Stimulated activated CD4-positive, alpha-beta T cell treated with anti-CD3 and anti-CD28 coated beads, Interleukin-1b, Interleukin-23, amount 100 ng/mL, for 1 hour (primary cell): ENCODE measurements at places on chromosomes 6 and 20.

DNA sequence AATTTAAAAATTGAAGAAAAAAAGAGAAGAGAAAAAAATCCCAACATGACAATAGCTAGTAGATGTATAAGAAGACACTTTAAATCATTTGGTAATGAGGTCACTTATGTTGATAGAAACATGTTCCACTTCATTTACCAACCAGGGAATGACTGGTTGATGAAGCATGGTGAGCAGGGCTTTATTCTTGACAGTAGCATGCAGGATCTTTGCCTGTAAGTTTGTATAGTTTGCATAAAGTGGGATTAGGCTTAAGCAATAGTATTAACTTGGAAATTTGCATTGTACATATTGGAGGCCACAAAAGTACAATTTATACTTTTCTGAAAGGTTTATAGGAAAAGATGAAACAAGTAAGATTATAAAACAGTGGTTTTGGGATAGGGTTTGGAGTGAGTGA, 67.0 kb downstream of the NOX3 start:
- DNase-seq, result no peak

DNA sequence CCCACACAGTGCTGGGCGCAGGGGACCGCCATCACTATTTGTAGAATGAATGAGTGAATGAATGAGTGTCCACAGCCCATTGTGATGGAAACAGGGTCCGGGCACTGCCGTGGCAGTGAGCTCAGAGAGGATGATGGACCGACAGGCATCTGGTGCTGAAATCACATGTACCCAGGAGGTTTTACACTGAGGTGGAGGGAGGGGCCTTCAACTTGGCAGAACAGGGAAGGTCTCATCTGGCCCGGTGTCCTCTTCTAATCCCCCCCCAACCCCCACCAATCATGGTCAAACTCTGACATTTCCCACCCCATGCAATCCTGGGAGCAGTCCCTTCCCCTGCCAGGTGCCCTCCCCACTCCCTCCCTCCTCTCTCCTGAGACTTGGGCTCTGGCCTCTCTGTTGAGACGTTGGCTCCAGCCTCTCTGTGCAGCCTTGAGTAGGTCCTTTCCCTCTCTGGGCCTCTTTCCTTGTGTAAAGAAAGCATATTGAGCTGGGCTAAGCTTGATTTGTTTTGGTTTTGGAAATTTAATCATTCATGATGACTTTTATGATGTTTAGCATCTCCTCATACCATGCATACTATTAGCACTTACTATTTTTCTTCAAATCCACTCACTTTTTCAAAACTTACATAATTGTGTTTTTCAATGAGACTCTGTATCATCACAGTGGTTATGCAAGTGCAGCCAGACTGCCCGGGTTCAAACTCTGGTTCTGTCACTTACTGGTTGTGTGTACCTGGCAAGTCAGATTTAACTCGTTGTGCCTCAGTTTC, 10.8 kb downstream of the KIAA1755 start:
- no peak for DNase-seq

GRCh38 chr20:34037767-34038166, 44.1 kb downstream of the RALY start:
- DNase-seq, result no peak

DNA sequence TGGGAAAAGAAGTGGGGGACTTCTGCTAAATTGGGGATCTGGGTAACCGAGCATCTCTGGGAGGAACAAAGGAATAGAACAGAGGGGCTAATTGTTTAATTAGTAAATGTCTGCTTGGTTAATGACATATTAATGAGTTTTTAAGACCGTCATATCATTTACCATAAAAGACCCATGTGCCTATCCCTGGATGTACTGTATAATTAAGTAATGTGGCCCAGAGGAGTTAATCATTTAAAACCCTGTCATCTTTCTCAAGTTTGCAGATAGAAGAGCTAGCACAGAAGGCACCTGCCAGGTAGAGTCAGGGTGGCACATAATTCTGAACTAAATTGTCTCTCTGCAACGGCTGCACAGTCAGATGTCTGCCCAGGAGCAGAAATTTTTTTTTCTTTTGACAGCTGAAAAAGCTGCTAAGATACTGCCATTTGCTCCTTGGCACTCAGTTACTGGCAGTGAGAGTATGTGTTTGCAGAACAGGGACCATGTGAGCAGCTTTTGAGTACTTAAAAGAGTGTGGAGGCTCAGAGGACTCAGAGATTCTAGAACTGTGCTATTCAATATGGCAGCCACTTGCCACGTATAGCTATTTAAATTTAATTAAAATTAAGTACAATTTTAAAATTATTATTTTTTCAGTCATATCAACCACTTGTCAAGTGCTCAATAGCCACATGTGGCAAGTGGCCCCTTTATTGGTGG, 202.7 kb upstream of the SLC35B3 start:
- no peak for DNase-seq

- DNase-seq, result no peak
Measured at GRCh38 chr20:14491436-14491835, 154.0 kb upstream of the FLRT3 start.

DNA sequence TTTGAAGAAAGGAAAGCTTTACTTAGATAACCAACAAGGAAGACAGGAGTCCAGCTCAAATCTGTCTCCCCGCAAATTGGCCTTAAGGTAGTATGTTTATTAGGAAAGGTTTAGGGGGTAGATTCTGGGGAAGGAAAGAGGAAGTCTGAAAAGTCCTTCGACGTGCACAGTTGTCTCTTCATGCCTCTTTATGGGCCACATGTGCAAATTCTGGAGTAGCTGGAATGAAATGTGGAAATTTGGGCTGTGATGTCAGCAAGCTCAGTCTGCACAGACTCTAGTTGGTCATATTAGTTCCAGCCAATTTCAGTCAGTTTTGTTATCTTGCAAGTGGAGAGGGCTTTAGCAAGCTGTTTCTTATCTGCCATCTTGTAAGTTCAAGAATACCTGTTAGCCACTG, 50.1 kb downstream of the NUP153 start:
- DNase-seq, result no peak

- no peak for DNase-seq
Measured at GRCh38 chr6:151747896-151748295, 59.6 kb upstream of the ESR1 start.

- DNase-seq, result no peak
Measured at GRCh38 chr6:148247386-148248063, 95.1 kb upstream of the SASH1 start.

GRCh38 chr6:34990971-34991560, 102.0 kb downstream of the ANKS1A start:
- no peak for DNase-seq

DNA sequence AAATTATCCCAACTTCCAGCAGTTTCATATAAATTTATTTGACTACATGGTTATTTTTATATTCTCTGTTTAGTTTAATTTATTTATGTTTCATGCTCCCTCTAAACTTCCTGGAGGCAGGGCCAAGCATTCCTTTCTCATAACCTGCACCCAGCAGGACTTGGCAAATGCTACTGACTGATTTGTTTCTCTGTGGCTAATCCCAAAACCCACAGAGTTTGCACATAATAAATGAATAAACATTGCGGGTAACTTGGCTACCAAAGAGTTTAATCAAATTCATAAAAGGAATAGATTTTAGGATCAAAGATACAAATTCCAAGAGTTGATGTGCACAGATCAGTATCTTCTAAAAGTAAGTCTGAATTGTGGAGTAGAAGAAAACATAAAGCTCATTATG, 239.5 kb downstream of the SLC35F1 start:
- DNase-seq, result no peak

DNA sequence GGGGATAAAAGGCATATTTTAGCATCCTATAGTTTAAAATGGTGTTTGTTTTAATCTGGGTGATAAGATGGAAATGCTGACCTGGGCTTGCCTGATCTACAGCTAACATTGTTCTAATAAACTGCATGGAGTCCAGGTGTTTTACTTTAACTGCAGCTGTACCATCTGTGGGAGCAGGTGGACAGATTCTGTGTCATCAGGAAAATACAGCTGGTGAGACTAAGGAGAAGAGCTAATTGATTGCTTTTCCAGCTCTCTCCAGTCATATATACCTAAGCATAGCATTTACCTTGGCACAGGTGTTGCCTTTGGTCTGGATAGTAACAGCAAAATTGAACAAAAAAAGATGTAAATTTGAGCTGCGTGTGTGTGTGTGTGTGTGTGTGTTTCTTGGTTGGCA, 31.6 kb downstream of the CBFA2T2 start:
- no peak for DNase-seq

GRCh38 chr6:16168121-16168520, 39.2 kb downstream of the MYLIP start:
- no peak for DNase-seq

DNA sequence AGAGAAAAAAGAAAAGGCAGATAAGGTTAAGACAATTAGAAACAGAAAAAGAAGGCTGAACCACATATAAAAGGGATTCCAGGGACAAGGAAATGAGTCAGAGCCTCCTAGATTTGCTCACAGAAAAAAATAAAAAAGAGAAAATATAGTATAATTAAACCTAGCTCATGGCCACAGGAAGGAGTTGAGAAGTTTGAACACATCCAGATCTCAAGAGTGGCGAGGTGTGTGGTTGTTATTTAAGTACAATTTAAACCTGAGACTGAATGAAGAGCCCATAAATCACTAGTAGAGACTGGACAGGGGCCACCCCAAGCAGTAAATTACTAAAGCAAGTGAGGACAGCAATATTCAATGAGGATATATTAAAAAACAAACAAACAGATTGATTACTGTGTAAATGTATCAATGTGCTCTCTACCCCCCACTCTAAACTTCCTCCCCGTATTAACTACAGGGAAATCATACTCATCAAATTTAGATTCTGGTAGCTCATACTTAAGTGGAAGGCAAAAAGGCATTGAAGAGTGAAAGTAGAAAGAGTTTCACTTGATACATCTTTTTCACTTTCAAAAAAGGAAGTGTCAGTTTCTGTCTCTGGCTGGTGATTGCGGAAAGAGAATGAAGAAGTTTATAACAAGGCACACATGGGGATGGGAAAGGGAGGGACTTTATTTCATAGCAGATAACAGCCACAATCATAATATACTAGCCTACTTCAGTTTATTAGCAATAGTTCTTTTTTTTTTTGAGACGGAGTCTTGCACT, 49.3 kb upstream of the SCAF8 start:
- no peak for DNase-seq

- DNase-seq, result no peak
Measured at GRCh38 chr20:22465622-22466446, 118.5 kb downstream of the FOXA2 start.

DNA sequence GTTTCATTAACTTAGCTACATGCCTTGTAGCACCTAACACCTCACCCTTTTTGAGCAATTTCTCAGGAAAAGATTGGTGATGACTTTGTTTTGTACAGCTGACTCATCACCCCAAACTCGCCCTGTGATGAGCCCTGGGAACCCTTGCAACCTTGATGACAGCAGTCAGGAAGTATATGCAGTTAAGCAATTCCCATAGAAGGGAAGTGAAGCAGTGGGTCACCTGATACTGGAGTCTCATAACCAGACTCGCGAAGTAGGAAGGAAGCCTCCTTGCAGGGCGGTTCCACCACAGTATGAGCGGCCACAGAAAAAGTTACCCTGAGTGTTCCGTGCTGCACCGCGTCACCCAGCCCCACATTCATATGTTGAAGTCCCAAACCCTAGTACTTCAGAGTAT, 82.0 kb upstream of the EDN1 start:
- no peak for DNase-seq

DNA sequence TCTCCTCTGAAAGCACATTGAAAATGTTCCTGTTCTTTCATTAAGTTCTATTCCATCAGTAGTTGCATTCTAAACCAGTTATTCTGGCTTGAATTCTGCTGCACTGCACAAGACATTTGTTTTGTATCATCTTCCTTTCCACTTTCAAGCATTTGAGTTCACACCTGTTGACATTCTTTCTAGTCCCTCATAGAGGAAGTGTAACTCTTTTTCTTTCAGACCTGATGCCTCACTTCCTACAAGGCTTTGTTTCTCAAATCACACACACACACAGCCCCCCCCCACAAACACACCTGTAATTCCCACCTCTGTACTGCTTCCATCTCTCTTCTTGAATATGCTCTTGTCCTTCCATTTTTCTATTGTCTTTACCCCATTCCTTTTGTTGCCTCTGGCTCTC, 50.9 kb downstream of the CCN2 start:
- no peak for DNase-seq

- DNase-seq, result no peak
Measured at GRCh38 chr6:138577151-138577915, 78.0 kb upstream of the NHSL1 start.
